ENCODE measurements at places on chromosomes 3 and 15. TPM values are rescaled to one million over a fixed set of nuclear protein-coding genes. Genes with fewer than 3 reads are reported as not detected.

KBTBD13 gene
- not detected for total RNA-seq

MOBP gene
- not detected for total RNA-seq

CCNL1 gene
- total RNA-seq, result 186 TPM

ADAMTSL3 gene
- not detected for total RNA-seq

RFT1 gene
- 24.9 TPM for total RNA-seq

LTK gene
- 3.9 TPM for total RNA-seq

NR1D2 gene
- 24.1 TPM for total RNA-seq

CIDEC gene
- not detected for total RNA-seq

GCNT3 gene
- total RNA-seq, result not detected

ANKRD63 gene
- total RNA-seq, result not detected
